MCF 10A (cell line): ENCODE measurements at places on chromosomes 6 and 20.

- peaks cover 5% of the 10 kb centered on the region for H3K36me3 ChIP-seq
- H3K4me1 ChIP-seq: peaks cover 14% of the 10 kb centered on the region
- DNase-seq: peak; percentile 17
- H3K4me3 ChIP-seq: peak overlapping the region; percentile 67
- no peak overlapping the region for H3K27ac ChIP-seq
Observed at GRCh38 chr6:170291271-170292110, 613 bp upstream of the DLL1 start.

DNA sequence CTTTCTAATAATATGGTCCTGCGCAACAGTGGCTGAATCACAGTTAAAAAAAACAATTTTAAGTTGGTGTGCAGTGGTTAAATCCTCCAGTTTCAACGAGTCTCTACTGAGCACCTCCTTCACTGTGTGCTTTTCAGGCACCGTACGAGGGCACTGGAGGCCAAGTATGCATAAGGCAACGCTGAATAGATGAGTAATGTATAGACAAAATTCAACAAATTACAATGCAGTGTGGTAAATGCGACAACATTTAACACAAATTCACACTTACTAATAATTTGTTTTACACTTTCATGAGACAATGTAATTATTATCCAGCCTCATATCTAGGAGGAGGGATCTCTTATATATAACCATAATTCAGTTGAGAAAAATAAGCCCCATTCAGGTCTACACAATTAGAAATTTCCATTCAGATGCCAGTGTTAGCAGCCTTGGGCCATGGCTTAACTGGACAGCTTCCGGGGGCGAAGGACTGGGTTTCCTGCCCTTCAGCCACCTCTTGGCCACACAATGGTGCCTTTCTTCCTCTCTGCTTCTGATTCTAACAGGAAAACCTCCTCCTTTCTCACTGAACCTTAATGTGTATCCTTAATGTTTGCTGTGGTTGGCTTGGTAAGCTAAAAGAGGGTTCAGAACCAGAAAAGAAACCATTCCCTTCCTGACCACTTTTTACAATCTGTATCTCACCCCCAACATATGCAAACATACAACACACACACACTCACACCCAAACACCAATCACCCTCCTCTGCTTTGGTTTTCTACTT, 51.9 kb downstream of the B4GALT5 start:
- peaks cover 17% of the 10 kb centered on the region for H3K4me1 ChIP-seq
- H3K27me3 ChIP-seq: no peaks in the 10 kb centered on the region
- H3K36me3 ChIP-seq: no peaks in the 10 kb centered on the region
- no peak overlapping the region for H3K4me3 ChIP-seq
- H3K27ac ChIP-seq: no peak overlapping the region

DNA sequence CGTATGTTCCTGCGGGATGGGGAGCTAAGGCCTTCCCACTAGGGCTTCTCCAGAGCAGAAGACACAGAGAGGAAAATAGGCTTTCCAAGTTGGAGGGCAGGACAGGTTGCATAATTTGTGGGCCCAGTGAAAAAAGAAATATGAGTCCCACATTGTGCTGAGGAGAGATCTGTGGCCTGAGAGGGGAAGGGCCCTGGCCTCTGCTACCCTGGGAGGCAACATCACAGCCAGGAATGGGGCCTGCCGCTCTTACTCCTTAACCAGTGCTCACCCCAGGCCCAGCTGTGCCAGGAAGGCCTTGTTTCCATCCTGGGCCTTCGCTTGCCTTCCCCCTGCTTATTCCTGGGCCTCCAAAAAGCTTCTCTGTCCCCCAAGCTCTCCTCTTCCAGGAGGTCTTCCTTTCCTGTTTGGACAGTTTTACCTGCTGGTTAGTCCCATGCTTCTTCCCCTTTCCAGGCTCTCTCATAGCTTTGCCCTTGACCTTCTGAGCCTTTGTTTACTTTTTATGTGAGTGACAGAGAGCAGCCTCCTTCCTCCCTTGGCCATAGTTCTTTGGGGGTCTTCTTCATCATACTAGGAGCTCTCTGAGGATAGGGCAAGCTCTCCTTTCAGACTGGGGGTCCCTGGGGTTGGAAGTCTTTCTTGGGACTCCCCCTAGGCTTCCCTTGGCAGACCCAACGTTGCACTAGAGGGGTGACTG, 26.2 kb upstream of the VEGFA start:
- H3K27ac ChIP-seq: no peak overlapping the region
- DNase-seq: no peak
- peaks cover 26% of the 10 kb centered on the region for H3K27me3 ChIP-seq
- H3K36me3 ChIP-seq: no peaks in the 10 kb centered on the region
- H3K4me1 ChIP-seq: no peaks in the 10 kb centered on the region
- no peak overlapping the region for H3K4me3 ChIP-seq

- no peaks in the 10 kb centered on the region for H3K27me3 ChIP-seq
- H3K4me3 ChIP-seq: no peak overlapping the region
- DNase-seq: no peak
- no peak overlapping the region for H3K27ac ChIP-seq
Observed at GRCh38 chr6:1368940-1369339, 20.4 kb upstream of the FOXF2 start.

DNA sequence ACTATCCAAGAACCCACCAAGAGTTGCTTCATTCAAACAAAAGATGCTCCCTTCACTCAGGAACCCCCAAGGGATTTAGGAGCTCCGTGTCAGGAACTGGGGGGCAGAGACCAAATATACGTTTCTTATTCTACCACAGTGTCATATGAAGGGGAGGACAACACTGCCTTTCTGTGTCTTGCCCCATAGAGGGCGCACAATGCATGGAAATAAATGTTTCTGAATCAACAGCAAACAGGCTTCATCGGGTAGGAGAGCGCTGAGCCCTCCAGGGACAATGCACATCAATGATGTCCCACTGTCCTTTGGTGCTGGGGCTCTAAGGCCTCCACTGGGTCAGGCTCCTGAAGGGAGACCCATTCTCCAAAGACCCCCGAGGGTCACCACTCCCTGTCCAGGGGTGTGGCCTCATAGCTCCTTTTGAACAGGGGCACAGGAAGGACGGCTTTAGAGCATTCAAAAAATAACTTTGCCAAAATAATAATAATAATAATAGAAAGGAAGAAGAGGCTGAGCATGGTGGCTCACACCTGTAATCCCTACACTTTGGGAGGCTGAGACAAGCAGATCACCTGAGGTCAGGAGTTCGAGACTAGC, 31.1 kb downstream of the PLG start:
- H3K36me3 ChIP-seq: no peaks in the 10 kb centered on the region
- no peak overlapping the region for H3K4me3 ChIP-seq
- peak; percentile 60 for DNase-seq
